ENCODE measurements at places on chromosomes 2 and 18. TPM values are rescaled to one million over a fixed set of nuclear protein-coding genes. Genes with fewer than 3 reads are reported as not detected.

Gene CLEC4F
- total RNA-seq = not detected

Gene LCT
- not detected for total RNA-seq

Gene IRS1
- total RNA-seq = 8.2 TPM

Gene MC2R
- not detected for total RNA-seq

Gene TUBA4B
- not detected for total RNA-seq

Gene POTEI
- total RNA-seq = under 0.01 TPM

Gene MBD2
- 29.1 TPM for total RNA-seq

Gene STEAP3
- total RNA-seq = 25.4 TPM

Gene RAX
- total RNA-seq = not detected

DNA sequence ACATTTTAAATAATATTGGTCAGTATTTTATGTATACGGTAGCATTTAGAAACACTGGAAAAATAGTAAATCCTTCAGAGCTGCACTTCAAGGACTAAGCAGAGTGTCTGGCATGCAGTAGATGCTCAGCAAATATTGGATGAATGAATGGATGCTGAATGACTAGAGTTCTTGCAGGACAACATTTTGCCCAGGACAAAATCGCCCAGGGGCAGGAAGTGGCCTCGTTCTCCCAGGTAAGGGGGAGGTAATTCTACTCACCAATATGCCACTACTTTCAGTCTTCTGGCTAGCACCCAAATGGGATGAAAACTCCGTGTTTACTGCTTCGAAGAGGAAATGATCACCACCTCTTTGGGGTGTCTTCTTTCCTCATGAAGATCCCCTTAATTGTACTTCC, 4.0 kb upstream of the DGUOK start:
- no peaks in the 10 kb centered on the region for H3K27me3 ChIP-seq
- H3K4me1 ChIP-seq = peaks cover 7% of the 10 kb centered on the region
- no peaks in the 10 kb centered on the region for H3K36me3 ChIP-seq
- DNase-seq = no peak
- H3K4me3 ChIP-seq = no peak overlapping the region

DNA sequence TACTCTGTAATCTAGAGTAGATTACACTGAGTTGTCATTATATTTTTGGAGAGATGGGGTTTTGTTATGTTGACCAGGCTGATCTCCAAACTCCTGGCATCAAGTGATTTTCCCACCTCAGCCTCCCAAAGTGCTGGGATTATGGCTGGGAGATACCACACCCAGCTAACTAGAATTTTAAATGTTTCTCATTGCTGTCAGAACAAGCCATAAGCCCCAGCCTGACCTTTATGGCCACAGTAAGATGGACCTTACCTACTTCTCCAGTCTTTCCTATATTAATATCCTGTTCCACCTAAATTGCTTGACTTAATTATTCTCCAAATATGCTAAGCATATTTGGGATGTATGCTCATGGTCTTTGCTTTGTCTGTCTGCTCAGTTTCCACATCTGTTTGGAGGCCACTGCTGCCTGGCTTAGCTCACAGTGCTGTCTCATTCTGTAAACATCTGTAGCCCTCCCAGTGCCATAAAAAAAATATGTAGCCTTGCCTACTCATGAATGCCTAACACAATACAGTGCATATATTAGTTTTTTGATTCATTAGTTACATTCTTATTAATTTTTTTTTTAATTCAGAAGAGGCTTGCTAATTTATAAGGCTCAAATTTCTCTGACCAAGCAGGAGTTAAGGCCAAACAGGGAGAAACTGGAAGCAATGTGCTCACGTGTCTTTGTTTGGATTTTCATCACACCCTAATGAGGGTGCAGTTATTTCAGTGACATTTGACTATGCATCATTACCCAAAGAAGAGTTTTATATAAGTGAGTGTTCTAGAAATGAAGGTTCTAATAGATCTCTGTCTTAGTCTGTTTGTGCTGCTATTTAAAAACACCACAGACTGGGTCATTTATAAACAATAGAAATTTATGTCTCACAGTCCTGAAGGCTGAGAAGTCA, 45.3 kb upstream of the PSME4 start:
- no peaks in the 10 kb centered on the region for H3K4me1 ChIP-seq
- DNase-seq = no peak
- H3K4me3 ChIP-seq = no peak overlapping the region

- peaks cover 18% of the 10 kb centered on the region for H3K4me1 ChIP-seq
- no peak overlapping the region for H3K4me3 ChIP-seq
- no peak overlapping the region for H3K27ac ChIP-seq
These were observed 326.8 kb downstream of the SETBP1 start for GRCh38 chr18:45007531-45007930.

GRCh38 chr18:55240978-55241377, 281.7 kb upstream of the CCDC68 start:
- H3K27ac ChIP-seq = no peak overlapping the region
- no peaks in the 10 kb centered on the region for H3K27me3 ChIP-seq
- H3K4me3 ChIP-seq = no peak overlapping the region
- H3K4me1 ChIP-seq = peaks cover 9% of the 10 kb centered on the region

DNA sequence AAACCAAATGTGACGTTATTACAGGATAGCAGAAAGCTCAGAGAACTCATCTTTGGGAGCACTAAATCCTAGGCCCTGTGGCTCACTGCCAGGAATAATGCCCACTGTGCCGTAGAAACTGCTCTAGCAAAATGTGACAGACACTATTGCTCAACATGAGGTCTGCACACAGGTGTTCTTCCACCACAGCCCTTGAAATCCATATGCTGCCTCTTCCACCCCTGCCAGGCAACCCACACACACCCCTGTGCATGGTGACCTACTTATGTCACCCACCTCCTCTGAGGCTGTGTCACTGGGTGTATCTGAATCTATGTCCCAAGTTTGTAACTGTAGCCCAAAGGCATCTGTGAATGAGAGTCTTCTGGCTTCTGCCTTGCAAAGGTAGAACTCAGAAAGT, 66.1 kb upstream of the MBOAT2 start:
- no peak overlapping the region for H3K27ac ChIP-seq
- no peaks in the 10 kb centered on the region for H3K27me3 ChIP-seq
- no peaks in the 10 kb centered on the region for H3K4me1 ChIP-seq
- no peak for DNase-seq
- H3K36me3 ChIP-seq = no peaks in the 10 kb centered on the region

DNA sequence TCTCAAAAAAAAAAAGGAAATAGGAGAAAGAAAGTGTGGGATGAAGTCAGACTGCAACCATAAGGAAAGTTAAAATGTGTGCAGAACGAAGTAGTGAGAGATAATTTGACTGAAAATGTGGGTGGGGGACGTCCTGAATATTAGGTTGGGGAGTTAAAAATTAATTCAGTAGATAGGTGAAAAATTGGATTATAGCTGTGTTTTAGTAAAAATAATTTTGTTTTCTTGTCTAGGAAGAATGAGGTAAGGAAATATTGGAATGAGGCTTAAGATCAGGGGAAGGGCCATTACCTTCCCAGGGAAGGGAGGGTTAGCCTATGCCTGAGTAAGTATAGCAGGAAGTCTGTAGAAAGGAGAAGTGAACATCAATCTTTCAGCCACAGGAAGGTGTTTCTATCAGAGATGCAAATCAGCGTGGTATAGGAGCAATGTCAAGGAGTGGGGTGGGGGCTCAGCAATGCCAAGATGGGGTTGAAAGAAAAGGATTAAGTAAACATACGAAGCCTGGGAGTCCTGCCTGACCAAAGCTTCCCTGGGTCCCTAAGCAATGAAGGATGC, 250.9 kb downstream of the PIEZO2 start:
- H3K4me3 ChIP-seq = no peak overlapping the region
- H3K4me1 ChIP-seq = peaks cover 12% of the 10 kb centered on the region
- H3K27ac ChIP-seq = no peak overlapping the region
- DNase-seq = no peak
- H3K36me3 ChIP-seq = no peaks in the 10 kb centered on the region

- peak overlapping the region; percentile 33 for H3K4me3 ChIP-seq
- DNase-seq = peak; percentile 40
- peak overlapping the region; percentile 34 for H3K27ac ChIP-seq
- H3K36me3 ChIP-seq = no peaks in the 10 kb centered on the region
- peaks cover 29% of the 10 kb centered on the region for H3K4me1 ChIP-seq
These were observed 84.9 kb upstream of the EPB41L3 start for GRCh38 chr18:5628512-5629255.

GRCh38 chr2:903223-903900, 47.3 kb upstream of the SNTG2 start:
- no peaks in the 10 kb centered on the region for H3K4me1 ChIP-seq
- H3K36me3 ChIP-seq = no peaks in the 10 kb centered on the region
- H3K27me3 ChIP-seq = no peaks in the 10 kb centered on the region
- no peak for DNase-seq
- no peak overlapping the region for H3K27ac ChIP-seq
- no peak overlapping the region for H3K4me3 ChIP-seq

GRCh38 chr2:84912984-84913383, 7.5 kb downstream of the TMSB10 start:
- no peak overlapping the region for H3K27ac ChIP-seq
- no peak for DNase-seq
- no peaks in the 10 kb centered on the region for H3K27me3 ChIP-seq

- no peaks in the 10 kb centered on the region for H3K36me3 ChIP-seq
- no peak overlapping the region for H3K4me3 ChIP-seq
- DNase-seq = no peak
- H3K27me3 ChIP-seq = no peaks in the 10 kb centered on the region
These were observed 147.7 kb downstream of the WDPCP start for GRCh38 chr2:63440612-63441011.

- H3K36me3 ChIP-seq = no peaks in the 10 kb centered on the region
- H3K27me3 ChIP-seq = no peaks in the 10 kb centered on the region
- H3K4me1 ChIP-seq = no peaks in the 10 kb centered on the region
- H3K27ac ChIP-seq = no peak overlapping the region
- DNase-seq = no peak
These were observed 55.0 kb downstream of the MEP1B start for GRCh38 chr18:32244881-32245280.

DNA sequence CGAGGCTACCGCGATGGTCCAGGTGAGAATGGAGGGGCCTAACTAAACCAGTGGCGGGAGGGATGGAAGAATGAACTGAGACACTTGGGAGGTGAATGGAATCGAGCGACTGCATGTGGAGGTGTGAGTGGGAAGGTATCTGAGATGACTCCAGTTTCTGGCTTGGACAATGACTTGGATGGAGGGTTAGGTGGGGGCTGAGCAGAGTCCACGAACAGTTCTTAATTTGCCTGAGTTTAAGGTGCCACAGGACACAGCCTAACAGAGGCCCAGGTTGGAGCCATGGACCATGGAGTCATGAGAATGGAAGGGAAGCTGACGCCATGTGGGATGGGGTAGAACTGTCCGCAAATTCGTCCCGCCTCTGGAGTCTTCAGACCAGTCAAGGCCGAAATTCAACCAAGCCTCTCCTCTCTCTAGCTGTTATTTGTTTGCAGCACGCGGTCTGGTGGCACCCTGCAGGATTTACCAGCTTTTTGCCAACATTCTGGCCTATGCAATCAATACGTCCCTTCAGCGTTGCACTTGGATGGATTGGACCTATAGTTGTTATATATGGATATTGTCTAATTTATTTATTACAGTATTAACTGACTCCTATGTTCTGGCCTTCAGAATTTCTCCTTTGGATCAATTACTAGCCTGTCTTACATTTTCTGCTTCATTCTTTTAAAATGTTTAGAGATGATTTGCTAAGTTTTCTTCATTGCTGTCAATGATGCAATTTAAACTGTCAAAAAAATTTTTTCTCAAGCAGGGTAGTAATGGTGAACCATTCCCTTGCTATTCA, 940 bp upstream of the BOLA3 start:
- peak overlapping the region; percentile 21 for H3K4me3 ChIP-seq
- no peaks in the 10 kb centered on the region for H3K27me3 ChIP-seq
- no peaks in the 10 kb centered on the region for H3K36me3 ChIP-seq
- peaks cover 26% of the 10 kb centered on the region for H3K4me1 ChIP-seq
- DNase-seq = no peak

DNA sequence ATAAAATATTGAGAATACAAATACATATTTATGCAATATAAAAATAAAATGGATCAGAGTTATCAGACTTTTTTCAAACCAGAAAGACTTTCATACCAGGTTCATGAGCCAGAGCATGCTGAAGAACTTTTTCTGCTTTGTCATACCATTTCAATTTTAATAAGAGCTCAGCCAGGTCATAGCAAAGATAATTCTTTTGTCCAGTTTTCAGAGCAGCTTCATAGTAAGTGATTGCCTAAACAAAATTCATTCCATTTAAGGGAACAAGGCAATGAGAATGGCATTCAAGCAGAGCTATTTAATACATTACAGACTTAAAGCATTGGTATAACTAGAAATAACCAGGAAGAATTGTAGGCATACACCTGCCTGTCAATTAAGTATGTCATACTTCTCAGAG, 42.3 kb downstream of the TTC21B start:
- peaks cover 7% of the 10 kb centered on the region for H3K36me3 ChIP-seq
- H3K4me1 ChIP-seq = no peaks in the 10 kb centered on the region
- no peak overlapping the region for H3K27ac ChIP-seq
- no peaks in the 10 kb centered on the region for H3K27me3 ChIP-seq

- no peaks in the 10 kb centered on the region for H3K27me3 ChIP-seq
- H3K27ac ChIP-seq = peak overlapping the region; percentile 48
- peak; percentile 65 for DNase-seq
- peaks cover 42% of the 10 kb centered on the region for H3K4me1 ChIP-seq
- no peak overlapping the region for H3K4me3 ChIP-seq
- no peaks in the 10 kb centered on the region for H3K36me3 ChIP-seq
These were observed 87.5 kb upstream of the COPS8 start for GRCh38 chr2:236998236-236998635.

GRCh38 chr2:125167820-125168219, 1142.7 kb downstream of the CNTNAP5 start:
- H3K27ac ChIP-seq = no peak overlapping the region
- H3K27me3 ChIP-seq = no peaks in the 10 kb centered on the region
- H3K4me3 ChIP-seq = no peak overlapping the region
- no peaks in the 10 kb centered on the region for H3K36me3 ChIP-seq

- peaks cover 12% of the 10 kb centered on the region for H3K4me1 ChIP-seq
- no peak overlapping the region for H3K4me3 ChIP-seq
- peak; percentile 73 for DNase-seq
- H3K36me3 ChIP-seq = no peaks in the 10 kb centered on the region
- no peaks in the 10 kb centered on the region for H3K27me3 ChIP-seq
These were observed 14.6 kb upstream of the ITGAV start for GRCh38 chr2:186575302-186575701.

- no peaks in the 10 kb centered on the region for H3K27me3 ChIP-seq
- no peaks in the 10 kb centered on the region for H3K4me1 ChIP-seq
- no peak overlapping the region for H3K27ac ChIP-seq
- DNase-seq = no peak
These were observed 301.6 kb upstream of the CDH20 start for GRCh38 chr18:61031626-61032025.

DNA sequence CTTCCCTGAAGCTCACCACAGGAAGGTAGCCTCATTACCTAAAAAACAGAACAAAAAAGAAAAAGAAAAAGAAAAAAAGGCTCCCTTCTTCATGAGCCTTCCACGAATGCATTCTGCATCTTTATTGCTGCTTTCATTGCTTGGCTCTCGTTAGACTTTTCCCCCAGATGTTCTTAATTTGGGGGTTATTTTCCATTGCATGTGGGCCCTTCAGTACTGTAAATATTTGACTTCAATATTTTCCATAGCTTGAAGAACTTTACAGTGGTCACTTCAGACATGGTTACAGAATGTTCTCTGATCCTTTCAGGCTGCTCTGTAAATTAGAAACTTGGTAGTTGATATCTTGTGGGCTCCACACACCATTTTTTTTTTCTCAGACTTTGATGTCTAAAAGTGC, 65.6 kb upstream of the COPS8 start:
- H3K4me3 ChIP-seq = no peak overlapping the region
- H3K4me1 ChIP-seq = no peaks in the 10 kb centered on the region
- no peak overlapping the region for H3K27ac ChIP-seq
- no peak for DNase-seq
- H3K27me3 ChIP-seq = no peaks in the 10 kb centered on the region
- H3K36me3 ChIP-seq = no peaks in the 10 kb centered on the region

GRCh38 chr2:2238726-2239269, 92.3 kb downstream of the MYT1L start:
- no peak overlapping the region for H3K4me3 ChIP-seq
- no peak overlapping the region for H3K27ac ChIP-seq
- DNase-seq = no peak
- H3K27me3 ChIP-seq = no peaks in the 10 kb centered on the region
